Mesothelial cell of epicardium (in vitro differentiated cells): ENCODE measurements at places on chromosomes 16 and 17. TPM values are rescaled to one million over a fixed set of nuclear protein-coding genes. Genes with fewer than 3 reads are reported as not detected.

PABPN1L gene
- total RNA-seq, result 0.22 to 0.41 TPM (median 0.40 TPM) in 3 replicates

SCGB1C2 gene
- not detected in 3 replicates for total RNA-seq

USP7 gene
- 135 to 139 TPM (median 136 TPM) in 3 replicates for total RNA-seq

CCL16 gene
- total RNA-seq, result not detected in 3 replicates

CDC6 gene
- 16.4 to 18.9 TPM (median 16.8 TPM) in 3 replicates for total RNA-seq

MINK1 gene
- total RNA-seq, result 113 to 117 TPM (median 114 TPM) in 3 replicates

GRCh38 chr17:422196-422930 is 69.8 kb upstream of the RPH3AL start:
- no peak for DNase-seq
- no peaks in the 10 kb centered on the region for H3K4me1 ChIP-seq
- no peaks in the 10 kb centered on the region for H3K36me3 ChIP-seq
- H3K4me3 ChIP-seq, result no peak overlapping the region
- no peaks in the 10 kb centered on the region for H3K27me3 ChIP-seq
- H3K27ac ChIP-seq, result no peak overlapping the region

GRCh38 chr17:40139566-40140058 is 725 bp upstream of the CASC3 start:
- peak overlapping the region; percentile 85 for H3K4me3 ChIP-seq
- no peak for DNase-seq
- H3K27me3 ChIP-seq, result no peaks in the 10 kb centered on the region
- H3K36me3 ChIP-seq, result peaks cover 30% of the 10 kb centered on the region
- H3K27ac ChIP-seq, result peak overlapping the region; percentile 99

- no peak for DNase-seq
- no peaks in the 10 kb centered on the region for H3K36me3 ChIP-seq
- no peaks in the 10 kb centered on the region for H3K4me1 ChIP-seq
- no peak overlapping the region for H3K4me3 ChIP-seq
Observed at GRCh38 chr16:49189286-49189685, 92.4 kb downstream of the CBLN1 start.

DNA sequence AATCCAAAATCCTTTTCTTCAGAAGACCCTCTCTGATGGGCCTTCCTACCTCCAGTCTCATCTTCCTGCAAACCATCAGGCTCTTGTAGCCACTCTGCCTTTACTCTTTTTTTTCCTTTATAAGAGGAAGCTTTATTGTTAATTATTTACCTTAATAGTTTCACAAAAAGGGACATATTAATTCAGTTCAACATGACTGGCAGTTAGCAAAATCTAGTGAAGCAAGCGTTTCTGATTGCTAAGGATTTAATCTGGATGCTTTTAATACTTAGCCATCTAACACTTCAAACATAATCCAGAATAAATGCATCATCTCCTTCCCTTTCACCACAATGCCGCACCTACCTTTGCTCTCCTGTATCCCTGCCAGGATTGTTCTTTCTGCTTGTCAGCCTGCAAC is 62.0 kb downstream of the SPACA3 start:
- H3K4me3 ChIP-seq, result no peak overlapping the region
- no peak for DNase-seq
- peaks cover 2% of the 10 kb centered on the region for H3K27me3 ChIP-seq
- H3K27ac ChIP-seq, result no peak overlapping the region

DNA sequence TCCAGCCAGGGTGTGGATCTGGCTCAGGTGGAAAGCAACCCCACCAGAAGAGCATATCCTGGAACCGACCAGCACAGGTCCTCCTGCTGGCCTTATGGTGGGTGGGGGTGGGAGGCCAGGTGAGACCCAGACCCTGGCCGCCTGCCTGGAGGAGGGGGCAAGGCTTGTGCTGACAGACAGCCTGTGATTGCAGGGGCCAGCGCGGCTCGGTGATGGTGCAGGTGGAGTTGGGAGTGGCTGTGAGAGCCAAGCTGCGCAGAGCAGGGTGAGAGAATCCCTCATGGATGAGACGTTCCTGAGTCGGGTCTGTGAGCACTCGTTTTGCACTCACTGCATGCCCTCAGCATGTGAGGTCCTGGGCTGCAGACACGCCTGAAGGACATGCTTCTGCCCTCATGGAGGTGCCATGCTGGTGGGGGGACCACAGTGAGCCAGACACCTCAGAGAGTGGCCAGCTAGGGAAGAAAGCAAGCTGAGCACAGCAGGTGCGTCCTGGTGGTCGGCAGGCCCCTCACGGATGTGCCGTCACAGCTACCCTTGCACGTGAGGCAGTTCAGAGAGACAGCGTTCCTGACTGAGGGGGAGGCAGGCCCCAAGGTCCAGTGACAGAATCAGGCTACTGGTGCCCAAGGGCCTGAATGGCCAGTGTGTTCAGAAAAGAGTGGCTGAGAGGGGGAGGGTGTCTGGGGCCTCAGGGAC is 3.8 kb upstream of the KCNJ12 start:
- DNase-seq, result no peak
- peaks cover 17% of the 10 kb centered on the region for H3K4me1 ChIP-seq
- no peaks in the 10 kb centered on the region for H3K36me3 ChIP-seq
- H3K27me3 ChIP-seq, result peaks cover 60% of the 10 kb centered on the region
- H3K27ac ChIP-seq, result no peak overlapping the region
- no peak overlapping the region for H3K4me3 ChIP-seq

- H3K27me3 ChIP-seq, result peaks cover 49% of the 10 kb centered on the region
- DNase-seq, result no peak
- no peak overlapping the region for H3K27ac ChIP-seq
- H3K4me1 ChIP-seq, result no peaks in the 10 kb centered on the region
Observed at GRCh38 chr17:3970668-3971067, 6.4 kb upstream of the ATP2A3 start.

- no peaks in the 10 kb centered on the region for H3K36me3 ChIP-seq
- no peak for DNase-seq
- peaks cover 11% of the 10 kb centered on the region for H3K27me3 ChIP-seq
- H3K27ac ChIP-seq, result no peak overlapping the region
Observed at GRCh38 chr16:85696781-85697180, 8.0 kb upstream of the GINS2 start.

GRCh38 chr17:77444984-77445759 is 304.4 kb downstream of the SEC14L1 start:
- DNase-seq, result no peak
- no peak overlapping the region for H3K4me3 ChIP-seq
- peak overlapping the region; percentile 65 for H3K27ac ChIP-seq
- H3K36me3 ChIP-seq, result peaks cover 3% of the 10 kb centered on the region

DNA sequence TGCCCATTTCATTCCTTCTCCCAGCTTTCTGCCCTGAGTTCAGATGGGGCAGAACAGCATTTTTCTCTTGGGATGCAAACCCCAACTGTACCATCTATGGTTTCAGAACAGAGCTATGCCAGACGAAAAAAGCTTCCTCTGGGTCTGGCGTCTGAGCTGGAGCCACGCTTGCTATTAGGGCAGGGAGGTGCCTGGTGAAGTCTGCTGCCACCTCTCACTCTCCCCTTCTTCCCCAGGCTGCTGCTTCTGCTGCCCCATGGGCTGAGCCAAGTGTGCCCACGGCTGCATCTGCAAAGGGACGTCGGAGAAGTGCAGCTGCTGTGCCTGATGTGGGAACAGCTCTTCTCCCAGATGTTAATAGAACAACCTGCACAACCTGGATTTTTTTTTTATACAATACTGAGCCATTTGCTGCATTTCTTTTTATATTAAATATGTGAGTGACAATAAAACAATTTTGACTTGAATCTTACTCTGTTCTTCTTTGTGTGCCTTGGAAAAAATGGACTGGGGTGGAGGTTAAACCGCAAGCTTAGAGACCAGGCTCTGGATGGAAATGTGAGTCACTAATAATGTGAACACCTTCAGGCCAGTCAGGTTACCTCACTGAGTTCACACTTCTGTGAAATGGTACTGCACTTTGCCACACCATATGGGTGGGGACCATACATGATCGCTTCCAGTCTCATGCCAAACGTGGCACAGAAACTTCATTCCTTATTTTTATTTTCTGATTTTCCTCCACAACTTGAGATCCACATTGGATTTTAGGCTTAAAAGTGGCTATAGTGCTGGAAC is 1.7 kb upstream of the MT1A start:
- no peak overlapping the region for H3K4me3 ChIP-seq
- peaks cover 17% of the 10 kb centered on the region for H3K4me1 ChIP-seq
- H3K36me3 ChIP-seq, result no peaks in the 10 kb centered on the region
- H3K27me3 ChIP-seq, result peaks cover 99% of the 10 kb centered on the region
- no peak for DNase-seq

DNA sequence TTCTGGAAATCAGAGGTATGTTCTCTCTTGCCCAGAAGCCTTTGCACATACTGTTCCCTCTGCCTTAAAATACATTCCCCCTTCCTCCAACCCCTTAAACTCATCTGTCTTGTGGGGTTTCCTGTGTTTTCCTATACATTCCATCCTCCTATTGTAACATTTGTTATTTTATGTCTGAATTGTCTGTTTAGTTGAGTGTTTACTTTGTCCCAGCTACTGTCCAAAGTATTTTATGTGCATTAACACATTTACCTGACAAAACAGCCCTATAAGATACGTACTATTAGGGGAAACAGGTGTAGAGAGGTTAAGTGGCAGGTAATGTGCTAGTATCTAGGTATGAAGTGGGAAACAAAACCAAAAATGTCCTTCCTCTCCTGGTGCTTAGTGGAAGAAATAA is 42.1 kb downstream of the CHCT1 start:
- H3K27ac ChIP-seq, result no peak overlapping the region
- H3K36me3 ChIP-seq, result peaks cover 27% of the 10 kb centered on the region
- no peak for DNase-seq
- peaks cover under 1% of the 10 kb centered on the region for H3K4me1 ChIP-seq

GRCh38 chr17:76141212-76142038 is at the start of gene FOXJ1:
FOXJ1 (minus strand) TSS chr17:76141245; CDS start chr17:76140395, 850 bp downstream.
- peak within 1 kb of the TSS; percentile 70 for H3K4me3 ChIP-seq
- H3K36me3 ChIP-seq, result no peaks in the 10 kb centered on the region

DNA sequence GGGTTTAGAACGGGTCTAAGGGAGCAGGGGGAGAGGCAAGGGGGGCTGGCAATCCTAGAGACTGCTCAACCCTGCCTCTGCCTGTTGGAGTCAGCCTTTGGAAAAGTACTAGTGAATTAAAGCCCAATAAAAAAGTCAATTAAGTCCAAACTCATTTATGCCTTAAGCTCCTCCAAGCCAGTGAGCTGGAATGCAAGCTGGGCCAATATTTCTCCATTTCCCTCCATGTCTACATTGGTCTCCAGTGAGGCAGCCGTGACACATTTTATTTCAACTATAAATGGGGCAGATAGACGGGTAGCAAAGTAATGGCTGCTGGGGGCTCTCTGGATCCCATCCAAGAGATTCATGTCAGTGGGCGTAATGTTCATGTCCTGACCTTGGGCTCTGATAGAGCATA is 144.0 kb downstream of the SPACA3 start:
- H3K27me3 ChIP-seq, result peaks cover 8% of the 10 kb centered on the region
- no peak overlapping the region for H3K4me3 ChIP-seq
- no peaks in the 10 kb centered on the region for H3K36me3 ChIP-seq
- no peak overlapping the region for H3K27ac ChIP-seq
- DNase-seq, result no peak

- H3K4me3 ChIP-seq, result no peak overlapping the region
- DNase-seq, result no peak
- peaks cover 3% of the 10 kb centered on the region for H3K36me3 ChIP-seq
- H3K27me3 ChIP-seq, result no peaks in the 10 kb centered on the region
Observed at GRCh38 chr16:4488499-4488967, 12.3 kb downstream of the HMOX2 start.

DNA sequence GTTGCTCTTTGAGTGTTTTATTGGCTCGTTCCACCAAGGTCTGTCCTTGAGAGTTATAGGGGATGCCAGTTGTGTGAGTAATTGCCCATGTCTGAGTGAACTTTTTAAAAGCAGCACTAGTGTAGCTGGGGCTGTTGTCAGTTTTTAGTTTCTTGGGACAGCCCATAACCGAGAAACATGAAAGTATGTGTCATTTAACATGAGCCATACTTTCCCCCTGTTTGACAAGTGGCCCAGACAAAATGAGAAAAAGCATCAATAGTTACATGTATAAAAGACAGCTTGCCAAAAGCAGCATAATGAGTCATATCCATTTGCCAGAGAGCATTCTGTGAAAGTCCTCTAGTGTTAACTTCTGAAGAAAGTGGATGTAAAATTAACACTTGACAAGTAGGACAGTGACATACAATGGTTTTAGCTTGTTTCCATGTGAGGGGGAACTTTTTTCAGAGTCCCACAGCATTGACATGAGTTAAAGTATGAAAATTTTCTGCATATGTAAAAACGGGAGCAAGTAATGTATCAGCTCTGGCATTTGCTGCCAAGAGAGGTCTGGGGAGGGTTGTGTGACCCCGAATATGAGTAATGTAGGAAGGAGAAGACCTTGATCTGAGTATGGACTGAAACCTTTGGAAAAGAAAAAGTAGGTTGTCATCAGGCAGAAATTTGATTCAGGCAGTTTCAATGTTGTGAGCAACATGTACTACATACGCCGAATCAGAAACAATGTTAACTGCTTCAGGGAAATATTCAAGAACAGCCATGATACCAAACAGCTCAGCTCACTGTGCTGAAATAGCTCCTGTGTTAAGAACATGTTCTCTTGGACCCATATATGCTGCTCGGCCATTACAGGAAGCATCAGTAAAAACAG is 56.8 kb upstream of the ARL4D start:
- DNase-seq, result no peak
- H3K27ac ChIP-seq, result no peak overlapping the region
- H3K4me3 ChIP-seq, result no peak overlapping the region
- no peaks in the 10 kb centered on the region for H3K27me3 ChIP-seq
- peaks cover 31% of the 10 kb centered on the region for H3K4me1 ChIP-seq

- H3K36me3 ChIP-seq, result no peaks in the 10 kb centered on the region
- H3K27ac ChIP-seq, result no peak overlapping the region
- no peak for DNase-seq
- H3K27me3 ChIP-seq, result no peaks in the 10 kb centered on the region
Observed at GRCh38 chr16:56337131-56337857, 88.1 kb downstream of the AMFR start.

GRCh38 chr17:22694362-22695227 is 1002.3 kb downstream of the KCNJ18 start:
- H3K27me3 ChIP-seq, result no peaks in the 10 kb centered on the region
- no peak overlapping the region for H3K27ac ChIP-seq
- no peak overlapping the region for H3K4me3 ChIP-seq
- H3K36me3 ChIP-seq, result peaks cover 2% of the 10 kb centered on the region
- no peak for DNase-seq
- H3K4me1 ChIP-seq, result no peaks in the 10 kb centered on the region
